Activated CD4-positive, alpha-beta T cell treated with anti-CD3 and anti-CD28 coated beads for 24 hours (primary cell): ENCODE measurements at places on chromosomes 7 and 10.

GRCh38 chr10:24439935-24440334 lies 231.0 kb downstream of the KIAA1217 start:
- DNase-seq = no peak

DNA sequence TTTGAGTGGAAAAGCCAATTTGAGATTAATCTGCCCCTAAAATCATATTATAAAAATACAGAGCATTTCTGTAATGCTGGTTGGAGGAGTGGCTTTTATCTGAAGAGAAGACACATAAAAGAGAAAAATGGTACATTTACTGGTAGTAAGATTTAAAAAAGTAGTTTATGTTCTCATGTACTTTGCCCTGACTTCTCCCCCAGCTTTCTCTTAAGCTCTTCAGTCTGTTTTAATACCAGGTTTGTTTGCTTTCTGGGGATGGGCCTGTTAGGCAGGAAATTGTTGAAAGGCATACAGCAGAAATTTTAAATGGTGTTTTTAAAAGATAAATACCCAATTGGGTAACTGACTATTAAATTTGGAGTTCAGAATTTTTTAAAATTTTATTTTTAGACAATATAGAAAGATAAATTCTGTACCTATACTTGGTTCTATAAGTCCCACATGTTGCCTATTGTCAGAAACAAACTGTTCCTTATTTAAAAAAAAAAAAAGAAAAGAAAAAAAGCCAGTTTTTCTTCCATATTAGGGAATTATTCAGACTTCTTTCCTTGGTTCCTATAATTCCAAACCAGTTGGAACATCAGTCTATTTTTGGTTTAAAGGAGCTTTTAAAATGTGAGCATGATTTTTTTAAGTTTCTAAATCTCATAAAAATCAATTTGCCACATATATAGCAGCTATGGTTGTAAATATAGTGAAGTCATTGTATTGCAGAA lies 136.6 kb downstream of the ARID5B start:
- no peak for DNase-seq

DNA sequence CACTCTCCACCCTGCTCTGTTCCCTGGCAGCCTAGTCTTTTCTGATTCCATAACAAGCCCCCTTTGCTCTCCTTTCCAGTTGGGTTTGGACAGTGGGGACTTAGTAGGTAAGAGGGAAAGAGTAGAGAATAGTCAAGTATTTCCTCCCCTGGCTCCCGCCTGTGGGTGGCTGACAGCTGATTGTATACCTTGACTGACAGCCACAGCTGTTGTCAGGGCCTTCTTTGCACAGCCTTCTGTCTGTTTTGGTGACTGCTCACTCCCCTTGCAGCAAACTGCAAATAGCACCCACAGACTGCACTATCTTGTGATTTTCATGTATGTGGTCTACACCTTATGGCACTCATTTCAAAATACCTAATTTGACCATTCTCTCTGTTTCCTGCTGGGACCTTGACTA lies 486.3 kb downstream of the ACTR3B start:
- no peak for DNase-seq

- no peak for DNase-seq
Observed at GRCh38 chr7:69640925-69641594, 42.8 kb downstream of the AUTS2 start.

- no peak for DNase-seq
Observed at GRCh38 chr10:5511231-5511884, 12.0 kb upstream of the CALML5 start.

- no peak for DNase-seq
Observed at GRCh38 chr7:120997882-120998474, 9.5 kb downstream of the CPED1 start.

- no peak for DNase-seq
Observed at GRCh38 chr7:1681581-1681980, 11.5 kb downstream of the ELFN1 start.

DNA sequence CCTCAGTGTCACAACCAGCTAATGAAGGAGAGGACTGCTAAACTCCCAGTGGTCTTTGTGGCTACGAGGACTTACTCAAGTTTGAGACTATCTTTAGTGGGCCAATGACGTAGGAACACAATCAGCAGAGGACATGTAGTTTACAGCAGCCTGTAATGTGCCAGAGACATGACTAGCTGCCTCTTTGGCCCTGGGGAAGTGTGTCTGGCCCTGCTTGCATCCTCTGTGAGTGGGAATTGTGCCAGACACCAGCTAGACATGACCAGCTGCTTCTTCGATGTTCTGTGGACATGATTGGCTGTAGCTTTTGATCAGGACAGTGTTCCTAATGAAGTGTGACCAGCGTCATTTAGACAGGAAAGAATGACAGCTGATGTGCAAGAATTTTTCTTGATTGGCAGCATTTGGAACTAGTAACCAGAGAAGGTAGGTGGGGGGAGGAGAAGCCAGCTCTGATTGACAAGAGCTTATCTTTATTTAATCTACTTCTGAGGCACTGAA lies 141.7 kb downstream of the AUTS2 start:
- DNase-seq = no peak

DNA sequence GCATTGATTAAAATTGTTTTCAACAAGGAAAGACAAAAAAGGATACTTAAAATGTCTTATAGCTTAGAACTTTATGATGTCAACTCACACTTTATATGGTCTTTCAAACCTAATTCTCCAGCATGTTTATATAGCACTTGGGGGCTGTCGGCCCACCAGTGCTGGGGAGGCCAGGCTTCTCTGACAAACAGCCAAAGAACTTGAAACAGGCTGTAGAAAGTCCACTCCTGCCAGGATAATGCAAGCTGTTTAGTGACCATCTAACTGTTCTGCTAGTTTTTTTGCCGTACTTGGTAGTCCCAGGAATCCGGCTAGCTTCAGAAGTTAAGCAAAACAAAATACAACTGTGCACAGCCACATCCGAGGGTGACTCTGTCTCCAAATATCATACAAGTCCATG lies 13.6 kb upstream of the SOSTDC1 start:
- DNase-seq = no peak

- DNase-seq = no peak
Observed at GRCh38 chr10:15795036-15795792, 65.1 kb downstream of the MINDY3 start.

GRCh38 chr10:122516734-122517133 lies 43.8 kb upstream of the DMBT1 start:
- DNase-seq = no peak

DNA sequence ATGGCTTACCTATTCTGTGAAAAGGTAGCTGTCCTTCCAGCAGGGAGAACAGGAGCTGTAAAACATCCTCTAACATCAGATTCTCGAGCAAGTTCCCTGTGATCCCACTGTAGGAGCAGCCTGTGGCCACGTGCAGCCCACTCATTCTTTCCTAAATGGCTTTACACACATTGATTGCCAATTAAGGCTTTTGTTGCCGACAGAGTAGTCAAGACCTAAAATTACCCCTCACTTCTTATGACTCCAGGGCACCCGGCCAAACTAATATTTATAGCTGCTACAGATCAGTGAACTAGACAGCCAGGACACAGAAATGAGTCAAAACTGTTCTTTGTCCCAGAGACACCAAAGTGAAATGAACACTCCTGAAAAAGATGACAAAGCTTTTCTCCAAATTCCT lies 832.1 kb downstream of the SORCS3 start:
- DNase-seq = no peak

DNA sequence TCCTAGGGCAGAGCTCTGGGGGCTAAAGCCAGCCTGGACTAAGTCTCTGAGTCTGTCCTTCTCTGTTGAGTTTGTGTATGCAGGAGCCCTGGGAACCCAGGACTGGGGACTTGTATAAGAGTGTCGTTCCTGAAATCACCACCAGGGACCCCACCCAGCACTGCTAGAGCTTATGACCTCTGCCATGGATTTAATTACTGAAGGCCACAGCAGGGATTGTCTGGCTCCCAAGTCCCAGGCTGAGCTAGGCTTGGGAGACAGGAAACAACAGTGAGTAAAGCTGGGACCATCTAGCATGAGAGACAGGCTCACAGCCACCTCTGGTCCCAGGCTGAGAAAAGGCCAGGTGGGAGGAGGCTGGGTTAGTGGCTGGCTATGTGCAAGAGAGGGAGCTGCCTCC lies 1.4 kb upstream of the TSPAN15 start:
- DNase-seq = peak; percentile 23

DNA sequence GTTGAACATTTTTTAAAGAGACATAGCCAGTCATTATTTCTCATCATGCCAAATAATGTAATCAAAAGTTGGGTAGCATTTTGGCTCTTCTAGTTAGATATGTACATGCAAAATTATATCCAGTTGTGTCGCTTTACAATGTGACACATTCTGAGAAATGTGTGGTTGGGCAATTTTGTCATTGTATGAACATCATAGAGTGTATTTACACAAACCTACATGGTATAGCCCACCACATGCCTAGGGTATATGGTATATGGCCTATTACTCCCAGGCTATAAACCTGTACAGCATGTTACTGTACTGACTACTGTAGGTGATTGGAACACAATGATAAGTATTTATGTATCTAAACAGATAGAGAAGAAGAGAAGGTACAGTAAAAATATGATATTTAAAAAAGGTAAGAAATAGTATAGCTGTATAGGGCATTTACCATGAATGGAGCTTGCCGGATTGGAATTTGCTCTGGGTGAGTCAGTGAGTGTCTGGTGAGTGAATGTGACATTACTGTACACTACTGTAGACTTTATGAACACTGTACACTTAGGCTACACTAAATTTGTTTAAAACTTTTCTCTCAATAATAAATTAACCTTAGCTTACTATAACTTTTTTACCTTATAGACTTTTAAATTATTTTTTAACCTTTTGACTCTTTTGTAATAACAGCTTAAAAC lies 16.5 kb downstream of the ZNF365 start:
- DNase-seq = no peak

DNA sequence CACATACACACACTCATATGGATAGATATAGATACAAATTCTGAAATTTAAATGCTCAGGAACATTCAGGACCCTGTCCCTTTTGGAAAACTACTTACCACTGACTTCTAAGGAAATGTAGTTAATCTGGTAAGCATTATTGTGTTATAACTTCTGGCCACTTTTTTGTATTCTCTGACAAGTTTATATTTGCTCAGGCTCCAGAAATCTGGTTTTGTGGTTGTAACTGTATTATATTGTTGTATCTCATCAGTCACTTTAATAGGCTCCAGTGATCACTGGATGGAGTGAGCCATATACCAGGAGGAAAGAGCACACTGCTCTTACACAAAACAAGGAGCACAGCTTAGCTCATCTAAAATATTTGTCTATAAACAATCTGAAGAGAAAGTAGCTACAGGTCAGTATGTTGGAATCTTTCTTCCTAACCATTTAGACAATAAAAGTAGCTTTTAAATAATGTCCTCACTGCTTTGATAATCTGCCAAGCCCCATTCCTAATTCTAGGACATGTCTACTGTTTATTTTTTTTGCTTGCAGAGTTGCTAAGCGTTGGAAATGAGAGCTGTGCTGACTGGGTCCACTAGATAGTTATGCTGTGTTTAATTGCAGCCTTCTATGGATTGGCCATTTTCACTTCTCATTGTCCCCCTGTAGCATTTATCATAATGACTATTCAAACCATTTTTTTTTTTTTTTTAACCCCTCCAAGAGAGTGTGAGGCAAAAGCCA lies 43.8 kb downstream of the SMNDC1 start:
- no peak for DNase-seq

DNA sequence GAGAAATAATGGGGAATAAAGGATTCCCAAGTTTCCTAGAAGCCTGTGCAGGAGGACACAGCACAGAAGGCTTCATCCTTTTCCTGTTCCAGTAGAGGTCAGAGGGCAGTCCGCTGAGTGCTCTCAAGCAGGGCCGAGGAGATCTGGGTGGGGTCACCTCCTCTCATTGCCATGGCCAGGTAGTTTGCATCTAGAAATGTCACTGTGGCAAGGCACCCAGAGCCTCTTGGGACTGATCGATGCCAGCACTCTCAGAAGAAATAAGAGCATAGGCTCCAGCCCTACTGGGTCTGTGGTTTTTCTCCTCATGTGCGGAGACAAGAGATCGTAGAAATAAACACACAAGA lies 7.9 kb downstream of the NUB1 start:
- no peak for DNase-seq

DNA sequence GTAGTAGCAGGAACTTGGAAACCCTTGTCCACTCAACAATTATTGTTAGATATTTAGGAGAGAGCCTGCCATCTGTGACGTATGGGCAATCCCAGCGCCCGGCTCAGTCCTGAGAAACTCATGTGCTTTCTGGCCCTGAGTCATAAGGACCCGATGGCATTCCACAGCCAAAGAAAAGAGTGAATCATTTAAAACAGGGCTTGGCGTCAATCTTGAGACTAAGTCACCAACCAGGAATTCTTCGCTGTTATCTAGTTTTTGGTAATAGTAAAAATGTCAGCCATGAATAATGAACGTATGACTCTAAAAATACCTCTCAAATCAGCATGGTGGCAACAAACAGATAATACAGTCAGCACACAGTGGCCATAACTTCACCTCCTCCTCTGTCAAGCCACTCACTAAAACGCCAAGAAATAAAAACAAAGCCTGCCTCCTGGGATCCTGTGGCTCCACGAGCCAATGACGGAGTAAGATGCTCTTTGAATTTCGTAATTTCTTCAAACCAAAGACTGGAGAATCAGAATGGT lies 140.8 kb downstream of the ADAM12 start:
- DNase-seq = no peak

- no peak for DNase-seq
Observed at GRCh38 chr10:108412323-108412722, 1247.8 kb upstream of the SORCS1 start.

GRCh38 chr7:41978858-41979257 lies 258.2 kb downstream of the GLI3 start:
- DNase-seq = no peak

DNA sequence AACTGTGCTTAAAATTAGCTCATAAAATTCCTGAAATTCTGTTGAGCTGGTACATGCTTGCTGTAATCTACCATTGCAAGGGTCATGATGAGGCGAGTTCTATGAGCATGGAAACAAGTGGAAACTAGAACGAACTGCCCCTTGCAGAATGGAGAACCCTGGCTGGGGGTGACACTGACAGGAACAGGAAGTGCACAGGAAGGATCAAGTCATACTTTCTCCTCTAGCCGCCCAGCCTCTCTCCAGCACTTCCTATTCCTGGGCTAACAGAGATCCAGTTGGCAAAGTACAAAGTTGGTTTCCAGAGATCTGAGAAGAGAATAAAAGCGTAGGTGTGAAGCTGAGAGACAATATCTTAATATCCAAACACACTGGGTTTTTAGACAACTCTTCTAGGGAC lies 414.2 kb upstream of the PODXL start:
- DNase-seq = no peak

GRCh38 chr10:131653140-131653539 lies 247.7 kb upstream of the PPP2R2D start:
- DNase-seq = no peak

- DNase-seq = no peak
Observed at GRCh38 chr7:74554178-74554577, 100.5 kb downstream of the GTF2IRD1 start.

GRCh38 chr7:159107161-159107892 lies 37.3 kb downstream of the VIPR2 start:
- no peak for DNase-seq

DNA sequence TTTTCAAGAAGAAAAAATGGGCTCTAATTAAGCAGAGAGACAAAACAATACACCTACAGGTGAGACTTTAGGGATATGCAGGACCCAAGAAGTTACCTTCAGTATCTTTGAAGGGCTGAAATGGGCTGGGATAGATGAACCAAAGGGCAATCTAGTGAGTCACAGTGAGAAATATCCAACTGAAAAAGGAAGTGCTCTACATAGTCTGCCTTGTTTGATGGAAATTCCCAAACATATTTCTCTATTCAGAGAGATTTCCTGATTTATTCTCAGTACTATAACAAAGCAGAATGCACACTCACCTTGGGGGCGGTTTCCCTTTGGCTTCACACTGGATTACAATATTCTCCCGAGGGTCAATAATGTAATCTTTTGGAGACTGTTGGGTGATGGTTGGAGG lies 104.1 kb upstream of the LAMB4 start:
- DNase-seq = no peak

GRCh38 chr7:106575138-106575823 lies 85.7 kb downstream of the CCDC71L start:
- DNase-seq = no peak
